ENCODE measurements at places on chromosomes 2 and 18.

DNA sequence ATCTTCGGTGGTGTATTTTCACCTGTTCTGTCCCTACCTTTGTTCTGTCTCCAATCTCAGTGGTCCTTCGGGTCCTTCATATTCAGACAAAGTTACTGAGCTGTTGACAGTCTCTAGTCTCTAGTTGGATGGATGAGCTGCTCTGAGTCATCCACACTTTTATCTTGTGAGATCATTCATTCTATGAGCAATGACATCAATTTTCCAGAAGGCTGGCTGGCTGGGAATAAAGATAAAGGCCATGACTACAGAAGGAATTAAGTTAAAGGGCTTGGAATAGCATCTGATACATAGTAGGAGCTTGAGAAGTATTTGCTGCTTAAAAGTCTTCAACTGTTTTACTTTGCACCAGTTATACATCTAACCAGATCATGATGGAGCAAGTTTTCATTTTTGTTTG lies 43.1 kb upstream of the SLC39A10 start:
- no peak for DNase-seq

- no peak for DNase-seq
Measured at GRCh38 chr2:200687922-200688920, 102.4 kb downstream of the AOX1 start.

GRCh38 chr2:144480285-144480684 lies 39.6 kb downstream of the ZEB2 start:
- no peak for DNase-seq

DNA sequence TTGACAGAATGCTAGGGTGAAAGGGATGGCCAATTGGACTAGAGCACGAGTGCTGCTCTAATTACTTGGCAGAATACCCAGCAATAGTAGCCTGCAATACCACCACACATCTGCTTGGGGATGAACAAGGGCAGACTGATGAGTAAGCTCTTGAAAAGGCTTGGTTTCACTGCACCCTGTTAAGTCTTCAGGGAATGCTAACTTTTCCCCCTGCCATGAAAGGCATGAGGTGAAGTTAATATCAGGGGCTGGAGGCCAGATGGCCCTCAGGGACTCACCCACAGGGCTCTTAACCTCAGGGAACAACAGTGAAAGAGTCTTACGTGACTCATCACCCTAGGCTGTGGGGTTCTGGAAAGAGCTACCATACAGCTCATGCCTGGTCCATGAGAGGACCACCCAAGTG lies 51.7 kb upstream of the MYL1 start:
- DNase-seq, result no peak

- DNase-seq, result no peak
Measured at GRCh38 chr2:217643789-217644301, 358.9 kb downstream of the TNS1 start.

Data from AML-193 (cell line).